Subcutaneous adipose tissue (tissue), 4 donors: ENCODE measurements at places on chromosomes 1 and 21. TPM values are rescaled to one million over a fixed set of nuclear protein-coding genes. Genes with fewer than 3 reads are reported as not detected.

The CCDC190 gene
- not detected for total RNA-seq

The HAO2 gene
- not detected for total RNA-seq

The AMY2A gene
- total RNA-seq: 2.5 TPM

The CAMK1G gene
- total RNA-seq: not detected

The ERI3 gene
- total RNA-seq: 30.5 TPM

The PRMT2 gene
- 136 TPM for total RNA-seq

The CRYAA gene
- total RNA-seq: not detected

The FMOD gene
- 164 TPM for total RNA-seq

The NUP210L gene
- total RNA-seq: not detected

The FMO3 gene
- 31.3 TPM for total RNA-seq

The OR14K1 gene
- not detected for total RNA-seq

The CYP4X1 gene
- 37.7 TPM for total RNA-seq

The FCGR1A gene
- 3.7 TPM for total RNA-seq

The SLC9C2 gene
- total RNA-seq: not detected

The SLC37A1 gene
- total RNA-seq: 5.8 TPM

The PTPN22 gene
- total RNA-seq: 4.6 TPM

The CFHR2 gene
- total RNA-seq: not detected

The VPS45 gene
- total RNA-seq: 43.5 TPM
